Left ventricle myocardium superior (tissue), 1 donor: ENCODE measurements at places on chromosomes 6 and 20.

- no peak for DNase-seq
Measured at GRCh38 chr20:19785983-19786285, 27.9 kb downstream of the RIN2 start.

GRCh38 chr6:112695001-112695400 is 347.9 kb downstream of the RFPL4B start:
- no peak for DNase-seq

DNA sequence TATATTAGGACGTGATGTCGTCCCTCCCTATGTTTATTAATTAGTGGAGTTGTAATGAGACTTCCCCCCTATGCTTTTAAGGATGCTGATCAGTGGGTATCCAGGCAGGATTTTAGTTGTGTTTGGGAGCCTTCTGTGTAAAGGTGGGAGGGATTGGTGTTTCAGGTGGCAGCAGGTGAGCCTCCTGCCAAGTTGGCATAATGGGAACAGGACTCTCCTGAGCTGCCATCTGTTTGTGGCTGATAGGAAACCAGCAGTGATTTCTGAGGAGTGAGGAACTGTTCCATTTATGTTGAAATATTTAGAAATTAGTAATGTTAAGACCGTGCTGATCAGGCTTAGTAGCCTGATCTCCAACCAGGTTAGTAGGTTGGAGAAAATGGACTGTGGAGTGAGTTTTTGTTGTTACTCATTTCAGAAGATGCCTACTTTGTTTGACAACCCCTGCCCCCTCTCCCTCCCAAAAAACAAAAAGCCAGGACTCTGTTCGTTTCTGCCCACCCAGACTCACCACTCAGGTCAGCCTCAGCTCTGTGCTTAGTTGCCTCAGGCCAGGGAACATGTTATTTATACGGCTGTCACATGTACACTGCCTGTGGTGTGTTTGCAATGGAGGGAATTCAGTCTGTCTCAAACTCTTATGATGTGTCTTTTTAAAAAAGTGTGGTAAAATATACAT is 55.4 kb upstream of the TULP4 start:
- DNase-seq, result no peak

- no peak for DNase-seq
Measured at GRCh38 chr6:157530126-157530525, 149.1 kb downstream of the ZDHHC14 start.

GRCh38 chr6:143441680-143442545 is 8.6 kb downstream of the ADAT2 start:
- DNase-seq, result no peak

GRCh38 chr6:96246563-96246962 is 230.8 kb downstream of the FUT9 start:
- DNase-seq, result no peak

DNA sequence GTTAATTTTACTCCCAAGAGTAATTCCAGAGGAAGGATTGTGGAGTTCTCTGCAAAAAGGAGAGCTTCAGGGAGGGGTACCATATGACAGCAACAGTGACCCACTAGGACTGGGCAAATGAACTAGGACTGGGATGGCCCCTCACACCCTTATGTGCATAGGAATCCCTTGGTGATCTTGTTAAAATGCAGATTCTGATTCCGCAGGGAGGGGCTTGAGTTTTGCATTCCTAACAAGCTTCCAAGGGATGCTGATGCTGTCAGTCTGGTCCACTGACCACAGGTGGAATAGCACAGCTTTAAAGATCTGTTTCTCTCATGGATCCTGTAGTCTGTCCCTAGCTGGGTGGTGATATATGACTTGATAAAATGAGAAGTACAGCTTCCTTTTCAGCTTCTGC is 6.3 kb upstream of the FOXA2 start:
- DNase-seq, result no peak

DNA sequence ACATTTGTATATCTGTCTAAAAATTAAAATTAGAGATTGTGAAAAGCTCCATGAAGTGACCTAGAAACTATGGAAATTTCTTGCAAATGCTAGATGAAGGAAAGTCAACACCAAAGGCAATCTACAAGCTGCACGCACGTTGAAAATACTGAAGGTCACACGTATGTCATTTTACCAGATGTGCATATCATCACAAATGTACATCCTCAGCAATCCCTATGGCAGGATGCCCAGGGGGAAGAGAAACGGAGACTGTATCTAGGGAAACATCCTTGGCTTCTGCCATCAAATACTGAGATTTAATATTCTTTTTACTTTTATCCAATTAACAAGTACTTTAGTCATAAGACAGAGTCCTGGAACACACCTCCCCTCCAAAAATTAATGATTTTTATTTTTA is 672.0 kb downstream of the RNF144B start:
- no peak for DNase-seq

- DNase-seq, result no peak
Measured at GRCh38 chr6:39223555-39223954, 5.7 kb downstream of the KCNK5 start.

DNA sequence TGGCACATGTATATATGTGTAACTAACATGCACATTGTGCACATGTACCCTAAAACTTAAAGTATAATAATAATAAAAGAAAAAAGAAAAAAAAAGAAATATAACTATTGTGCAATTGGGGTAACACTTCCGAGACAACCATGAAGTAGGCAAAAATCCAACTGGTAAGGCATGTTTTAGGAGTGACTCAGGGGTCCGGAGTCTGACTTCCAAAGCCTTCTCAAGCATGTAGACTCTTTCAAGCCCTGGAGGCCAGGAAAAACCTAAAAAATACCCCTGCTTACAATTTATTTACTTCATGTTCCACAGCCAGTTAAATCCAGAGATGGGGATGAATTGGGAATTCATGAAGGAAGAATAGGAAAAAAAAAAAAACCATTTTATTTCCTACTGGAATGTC is 161.3 kb upstream of the PHACTR1 start:
- no peak for DNase-seq

DNA sequence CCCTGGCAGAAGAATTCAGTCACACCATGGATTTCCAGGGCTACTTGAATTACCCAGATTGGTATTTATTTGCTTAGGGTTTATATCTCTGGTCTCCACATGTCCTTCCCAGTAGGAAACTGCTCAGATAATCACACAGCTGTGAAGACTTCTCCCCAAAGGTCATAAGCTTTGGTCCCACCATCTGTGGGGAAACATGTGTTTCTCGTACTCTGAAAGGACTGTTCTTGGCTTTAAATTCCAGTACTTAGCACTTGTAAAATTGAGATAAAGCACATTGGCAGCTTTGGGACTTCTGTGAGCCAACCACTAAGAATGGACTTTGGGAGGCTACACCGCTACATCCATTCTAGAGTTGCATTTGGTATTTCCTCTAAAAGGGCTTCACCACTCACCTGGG is 205.3 kb upstream of the FOXA2 start:
- DNase-seq, result no peak

DNA sequence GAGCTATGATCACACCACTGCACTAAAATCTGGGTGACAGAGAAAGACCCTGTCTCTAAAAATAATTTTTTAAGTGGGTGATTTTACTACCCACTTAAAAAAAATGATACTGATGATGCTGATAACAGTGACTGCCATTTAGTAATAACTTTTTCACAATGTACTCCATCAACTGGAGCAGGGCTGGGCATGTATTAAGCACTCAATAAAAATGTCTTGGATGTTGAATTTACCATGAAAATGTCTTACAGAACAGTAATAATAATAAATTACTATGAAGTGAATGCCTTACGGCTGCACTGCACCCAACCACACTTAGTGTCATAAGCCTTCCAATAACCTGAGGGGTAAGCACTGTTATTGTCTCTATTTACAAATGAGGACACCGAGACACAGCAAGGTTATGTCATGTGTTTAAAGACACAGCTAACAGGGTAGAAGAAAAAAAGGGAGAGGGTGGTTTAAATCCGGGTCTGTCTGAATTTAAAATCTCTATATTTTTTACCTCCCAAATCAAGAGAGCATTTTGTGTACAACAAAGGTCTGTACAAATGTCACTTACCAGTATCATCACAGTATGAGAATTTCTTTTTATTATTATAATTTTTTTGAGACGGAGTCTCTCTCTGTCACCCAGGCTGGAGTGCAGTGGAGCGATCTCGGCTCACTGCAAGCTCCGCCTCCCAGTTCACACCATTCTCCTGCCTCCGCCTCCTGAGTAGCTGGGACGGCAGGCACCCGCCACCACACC is 21.5 kb downstream of the RIMS4 start:
- DNase-seq, result no peak

- no peak for DNase-seq
Measured at GRCh38 chr6:145839653-145840052, 25.1 kb upstream of the FBXO30 start.

- no peak for DNase-seq
Measured at GRCh38 chr6:33977606-33978411, 168.1 kb downstream of the GRM4 start.

- peak; percentile 12 for DNase-seq
Measured at GRCh38 chr20:63330940-63331339, 30.2 kb downstream of the CHRNA4 start.

GRCh38 chr6:152984513-152984872 is 1.7 kb upstream of the FBXO5 start:
- DNase-seq, result no peak

GRCh38 chr6:105364243-105364642 is 38.6 kb downstream of the PREP start:
- no peak for DNase-seq

GRCh38 chr6:158418501-158418900 is 106.2 kb downstream of the TULP4 start:
- no peak for DNase-seq

GRCh38 chr6:28634411-28634760 is 108.7 kb downstream of the GPX5 start:
- DNase-seq, result no peak

DNA sequence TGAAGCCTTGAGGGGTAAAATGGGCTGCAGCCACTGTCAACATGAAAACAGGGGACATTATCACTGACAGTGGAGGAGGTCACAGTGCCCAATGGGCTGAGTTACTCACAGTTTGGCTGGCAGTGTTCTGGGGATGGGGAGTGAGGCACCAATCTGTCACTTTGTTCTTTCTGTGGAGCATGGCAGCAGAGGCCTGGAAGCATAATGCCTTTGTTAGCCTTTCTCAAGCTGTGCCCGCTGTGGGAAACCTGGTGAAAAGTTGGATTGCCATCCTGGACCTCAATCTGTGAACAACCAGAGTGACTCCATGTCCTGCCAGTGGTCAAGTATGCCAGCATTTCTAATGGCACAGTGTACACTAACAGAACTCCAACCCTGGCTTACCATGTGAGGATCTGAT is 143.6 kb downstream of the OR2B2 start:
- no peak for DNase-seq

- no peak for DNase-seq
Measured at GRCh38 chr20:47041396-47041899, 146.8 kb downstream of the EYA2 start.

DNA sequence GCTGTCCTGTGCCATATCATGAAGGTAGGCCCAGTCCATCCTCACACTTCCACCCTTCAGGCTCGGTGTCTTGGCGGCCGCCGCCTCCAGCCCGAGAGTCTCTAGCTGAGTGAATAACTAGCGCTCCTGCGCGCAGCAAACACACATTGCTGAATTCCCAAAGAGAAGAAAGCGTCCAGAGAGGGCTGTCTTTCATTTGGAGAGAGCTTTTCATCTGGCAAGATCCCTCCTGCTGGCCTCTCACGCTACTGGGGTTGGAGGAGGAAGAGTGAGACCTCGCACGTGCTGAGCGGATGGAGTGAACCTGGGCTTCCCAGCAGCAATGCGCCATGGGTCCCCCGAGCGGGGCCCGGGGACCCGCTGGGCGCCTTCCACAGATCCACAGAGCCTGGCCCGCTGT is 73.2 kb downstream of the NCR2 start:
- no peak for DNase-seq

DNA sequence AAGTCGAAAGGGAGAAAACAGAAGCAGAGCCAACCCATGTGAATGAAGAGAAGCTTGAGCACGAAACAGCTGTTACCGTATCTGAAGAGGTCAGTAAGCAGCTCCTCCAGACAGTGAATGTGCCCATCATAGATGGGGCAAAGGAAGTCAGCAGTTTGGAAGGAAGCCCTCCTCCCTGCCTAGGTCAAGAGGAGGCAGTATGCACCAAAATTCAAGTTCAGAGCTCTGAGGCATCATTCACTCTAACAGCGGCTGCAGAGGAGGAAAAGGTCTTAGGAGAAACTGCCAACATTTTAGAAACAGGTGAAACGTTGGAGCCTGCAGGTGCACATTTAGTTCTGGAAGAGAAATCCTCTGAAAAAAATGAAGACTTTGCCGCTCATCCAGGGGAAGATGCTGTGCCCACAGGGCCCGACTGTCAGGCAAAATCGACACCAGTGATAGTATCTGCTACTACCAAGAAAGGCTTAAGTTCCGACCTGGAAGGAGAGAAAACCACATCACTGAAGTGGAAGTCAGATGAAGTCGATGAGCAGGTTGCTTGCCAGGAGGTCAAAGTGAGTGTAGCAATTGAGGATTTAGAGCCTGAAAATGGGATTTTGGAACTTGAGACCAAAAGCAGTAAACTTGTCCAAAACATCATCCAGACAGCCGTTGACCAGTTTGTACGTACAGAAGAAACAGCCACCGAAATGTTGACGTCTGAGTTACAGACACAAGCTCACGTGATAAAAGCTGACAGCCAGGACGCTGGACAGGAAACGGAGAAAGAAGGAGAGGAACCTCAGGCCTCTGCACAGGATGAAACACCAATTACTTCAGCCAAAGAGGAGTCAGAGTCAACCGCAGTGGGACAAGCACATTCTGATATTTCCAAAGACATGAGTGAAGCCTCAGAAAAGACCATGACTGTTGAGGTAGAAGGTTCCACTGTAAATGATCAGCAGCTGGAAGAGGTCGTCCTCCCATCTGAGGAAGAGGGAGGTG is 38.7 kb downstream of the ZBTB2 start:
- no peak for DNase-seq

DNA sequence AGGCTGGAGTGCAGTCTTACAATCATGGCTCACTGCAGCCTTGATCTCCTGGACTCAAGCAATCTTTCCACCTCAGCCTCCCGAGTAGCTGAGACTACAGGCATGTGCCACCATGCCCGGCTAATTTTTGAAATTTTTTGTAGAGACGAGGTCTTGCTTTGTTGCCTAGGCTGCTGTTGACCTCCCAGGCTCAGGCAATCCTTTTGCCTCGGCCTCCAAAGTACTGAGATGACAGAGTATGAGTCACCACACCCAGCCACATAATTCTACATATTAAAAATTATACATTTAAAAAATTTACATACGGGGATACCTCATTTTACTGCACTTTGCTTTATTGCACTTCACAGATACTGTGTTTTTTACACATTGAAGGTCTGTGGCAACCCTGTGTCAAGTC is 115.1 kb downstream of the MAN1A1 start:
- no peak for DNase-seq

DNA sequence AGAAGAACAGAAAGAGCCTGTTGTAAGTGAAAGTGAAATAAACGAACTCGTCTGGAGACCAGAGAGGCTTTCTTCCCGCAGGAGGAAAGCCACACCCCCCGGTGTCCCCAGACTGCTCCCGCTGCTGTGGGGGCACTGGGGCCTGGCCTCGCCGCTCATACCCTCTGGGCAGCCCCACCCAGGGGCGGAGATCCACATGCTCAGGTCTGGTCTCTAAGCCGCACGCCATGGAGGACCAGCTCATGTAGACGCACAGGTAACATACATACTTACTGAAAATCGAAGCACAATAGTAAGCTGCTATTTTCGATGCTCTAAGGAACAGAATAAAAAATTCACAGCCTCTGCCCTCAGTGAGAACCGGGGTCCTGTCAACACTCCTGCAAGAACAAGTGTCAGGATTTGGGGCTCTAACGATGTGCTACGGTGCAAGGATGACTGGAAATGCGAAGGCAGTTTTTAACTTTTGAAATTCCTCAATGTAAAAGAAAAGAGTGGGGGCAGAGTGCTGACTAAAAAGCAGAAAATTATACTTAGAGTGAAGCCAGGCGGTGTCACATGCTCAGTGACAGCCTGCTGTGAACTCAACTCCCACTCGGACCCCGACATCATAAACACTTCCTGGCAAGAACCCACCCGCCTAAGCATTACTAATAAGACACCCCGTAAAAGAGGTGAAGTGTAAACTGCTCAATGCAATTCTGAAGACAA is 110.5 kb downstream of the IRF4 start:
- no peak for DNase-seq
